T-helper 17 cell (primary cell): ENCODE measurements at places on chromosomes 13 and 19. TPM values are rescaled to one million over a fixed set of nuclear protein-coding genes. Genes with fewer than 3 reads are reported as not detected.

Gene MEDAG
- total RNA-seq = not detected

DNA sequence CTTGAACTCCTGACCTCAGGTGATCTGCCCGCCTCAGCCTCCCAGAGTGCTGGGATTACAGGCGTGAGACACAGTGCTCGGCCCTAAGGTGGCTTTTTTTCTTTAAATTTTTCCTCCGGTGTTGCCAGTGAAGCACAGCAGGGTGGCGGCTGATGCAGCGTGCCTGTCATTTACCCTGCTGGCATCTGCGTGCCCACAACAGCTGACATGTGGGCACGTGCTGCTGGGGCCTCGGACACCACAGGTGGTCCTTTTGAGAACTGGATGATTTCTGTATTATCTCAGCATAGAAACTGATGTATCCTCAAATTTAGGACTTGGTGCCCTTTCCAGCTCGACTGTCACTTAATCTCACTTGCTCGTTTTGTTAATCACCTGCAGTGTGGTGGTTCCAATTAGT lies 31.2 kb upstream of the TEX29 start:
- no peak for DNase-seq

DNA sequence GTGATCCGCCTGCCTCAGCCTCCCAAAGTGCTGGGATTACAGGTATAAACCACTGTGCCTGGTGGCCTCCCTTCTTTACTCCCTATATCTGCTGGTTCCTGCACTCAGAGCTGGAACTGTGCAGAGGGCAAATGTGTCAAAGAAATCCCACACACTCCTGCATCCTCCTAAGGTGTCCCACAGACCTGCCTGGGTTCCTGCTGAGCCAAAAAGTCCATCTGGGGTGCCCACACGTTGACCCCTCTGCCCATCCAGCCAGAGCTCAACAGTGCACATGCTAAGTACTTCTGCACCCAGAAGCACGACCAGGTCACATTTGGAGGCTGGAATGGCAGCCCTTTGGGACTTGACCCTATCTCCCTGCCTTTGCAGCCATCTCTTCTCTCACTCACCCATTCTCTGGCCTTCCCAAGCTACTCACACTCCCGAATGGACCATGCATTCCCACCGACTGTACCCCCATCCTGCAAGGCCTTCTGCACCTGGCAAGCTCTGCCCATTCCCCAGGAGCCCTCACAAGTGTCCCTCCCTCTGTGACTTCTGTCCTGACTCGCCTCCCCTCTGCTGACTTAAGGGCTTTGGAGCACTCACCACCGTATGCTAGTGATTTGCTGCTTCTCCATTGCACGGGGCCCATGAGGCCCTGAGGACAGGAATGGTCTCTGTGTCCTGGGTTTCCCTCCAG lies 152.1 kb downstream of the KCTD15 start:
- DNase-seq = no peak

GRCh38 chr13:85367887-85368286 lies 431.3 kb downstream of the SLITRK6 start:
- DNase-seq = no peak
